ENCODE measurements at places on chromosomes 16 and 17. TPM values are rescaled to one million over a fixed set of nuclear protein-coding genes. Genes with fewer than 3 reads are reported as not detected.
A peak's percentile ranks its signal among the peaks of the same experiment; 100 is the strongest.

MT2A gene
- total RNA-seq = 108 TPM

ATAD5 gene
- 0.48 TPM for total RNA-seq

TRIM72 gene
- total RNA-seq = 2.4 TPM

CLEC19A gene
- total RNA-seq = not detected

SHCBP1 gene
- 0.54 TPM for total RNA-seq

TMEM100 gene
- total RNA-seq = 5.2 TPM

DNA sequence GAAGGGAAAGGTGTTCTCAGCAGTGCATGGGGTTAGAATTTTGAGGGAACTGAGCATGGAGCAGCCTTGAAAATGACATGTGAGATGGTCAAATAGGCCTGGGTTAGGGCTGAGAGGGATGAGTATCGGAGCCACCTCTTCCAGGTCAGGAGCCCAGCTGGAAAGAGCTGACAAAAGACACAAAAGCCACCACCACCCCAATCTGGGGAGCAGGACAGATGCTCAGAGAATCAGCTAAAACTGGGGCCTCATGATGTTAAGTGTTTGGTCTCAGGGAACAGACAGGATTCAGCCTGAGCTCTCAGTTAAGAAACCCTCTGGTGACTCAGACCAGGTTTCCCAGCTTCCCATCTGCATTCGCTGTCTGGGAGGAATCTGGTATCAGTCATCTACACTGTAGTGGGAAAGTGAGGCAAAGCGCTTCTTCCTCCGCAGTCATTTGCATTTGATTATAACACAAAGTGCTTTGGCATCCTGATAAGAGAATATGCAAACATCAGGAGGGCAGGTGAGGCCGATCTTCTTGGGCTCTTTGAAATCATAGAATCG is 2.6 kb downstream of the WNT9B start:
- DNase-seq = no peak

- DNase-seq = no peak
Observed at GRCh38 chr17:74089869-74090464, 113.5 kb upstream of the RPL38 start.

DNA sequence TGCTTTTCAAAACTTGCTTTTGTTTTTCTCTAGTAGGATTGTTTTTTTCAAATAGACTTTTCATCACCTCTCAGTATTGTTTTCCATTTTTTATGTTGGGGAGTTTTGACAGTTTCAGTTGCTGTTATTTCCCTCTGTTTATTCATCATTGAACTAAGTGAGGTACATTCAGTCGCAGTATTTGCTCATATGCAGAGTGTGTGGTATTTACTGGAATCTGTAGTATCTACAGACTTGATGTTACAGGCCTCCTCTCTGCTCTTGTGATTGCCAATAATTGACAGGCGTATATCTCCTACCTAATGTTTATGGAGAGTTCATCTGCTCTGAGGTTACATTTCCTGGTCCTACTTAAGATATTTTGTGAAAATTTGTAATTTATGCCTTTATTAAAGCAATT is 49.6 kb downstream of the COX10 start:
- DNase-seq = no peak

DNA sequence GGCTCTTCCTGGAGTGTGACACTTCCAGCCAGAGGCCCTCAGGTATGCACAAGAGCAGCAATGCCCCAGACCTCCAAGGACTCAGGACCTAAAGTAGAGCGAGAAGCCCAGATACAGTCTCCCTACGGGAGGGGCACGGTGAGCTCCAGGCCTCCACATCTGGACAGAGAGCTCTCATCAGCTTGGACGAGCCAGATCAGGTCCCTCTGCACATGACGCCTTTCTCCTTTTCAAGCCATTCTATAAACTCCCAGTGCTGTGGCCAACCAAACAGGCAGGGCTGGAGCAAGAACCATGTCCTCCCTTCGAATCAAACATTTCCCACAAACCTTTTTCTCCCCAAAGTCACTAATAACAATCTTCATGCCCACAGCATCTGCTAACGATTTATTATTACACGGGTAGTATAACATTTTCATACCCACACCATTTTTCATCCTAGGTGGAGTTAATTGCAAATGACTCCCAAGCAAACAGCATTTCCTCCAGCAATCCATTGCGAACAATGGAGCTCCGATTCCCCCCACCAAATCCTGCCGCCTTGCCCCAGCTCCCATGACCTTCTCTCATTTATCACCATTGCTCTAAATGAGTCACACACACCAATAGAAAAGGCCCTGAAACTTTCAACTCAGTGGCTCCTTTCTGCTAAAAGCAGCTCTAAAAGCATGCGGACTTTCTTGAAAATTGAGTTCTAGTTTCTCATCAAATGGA is 24.2 kb upstream of the NLRP1 start:
- no peak for DNase-seq

GRCh38 chr16:9469512-9469911 is 378.1 kb downstream of the HAPSTR1 start:
- no peak for DNase-seq

DNA sequence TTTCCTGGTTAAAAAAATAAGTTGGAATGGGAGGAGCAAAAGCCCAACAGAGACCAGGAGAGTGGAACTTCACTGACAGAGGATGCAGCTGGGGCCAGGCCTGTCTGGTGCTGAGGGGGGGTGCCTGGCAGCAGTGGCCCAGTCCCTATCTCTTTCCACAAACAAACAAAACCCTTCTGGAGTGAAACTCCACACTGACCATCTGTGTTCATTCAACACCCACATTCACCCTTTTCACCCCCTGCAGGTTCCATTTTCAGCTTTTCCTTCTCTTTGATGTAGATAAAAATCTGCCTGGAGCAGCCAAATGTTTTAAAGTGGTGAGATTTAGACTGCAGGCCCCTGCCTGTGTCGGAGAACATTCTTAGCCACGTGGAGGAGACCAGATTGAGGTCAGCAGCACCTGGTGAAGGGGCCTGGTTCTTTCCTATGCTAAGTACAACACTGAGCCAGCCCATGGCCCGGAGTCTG is 161.4 kb upstream of the CDH11 start:
- DNase-seq = no peak

- DNase-seq = no peak
Observed at GRCh38 chr16:80303691-80304090, 237.1 kb upstream of the DYNLRB2 start.

- DNase-seq = no peak
Observed at GRCh38 chr17:16593356-16594102, 24.5 kb upstream of the ZNF287 start.

DNA sequence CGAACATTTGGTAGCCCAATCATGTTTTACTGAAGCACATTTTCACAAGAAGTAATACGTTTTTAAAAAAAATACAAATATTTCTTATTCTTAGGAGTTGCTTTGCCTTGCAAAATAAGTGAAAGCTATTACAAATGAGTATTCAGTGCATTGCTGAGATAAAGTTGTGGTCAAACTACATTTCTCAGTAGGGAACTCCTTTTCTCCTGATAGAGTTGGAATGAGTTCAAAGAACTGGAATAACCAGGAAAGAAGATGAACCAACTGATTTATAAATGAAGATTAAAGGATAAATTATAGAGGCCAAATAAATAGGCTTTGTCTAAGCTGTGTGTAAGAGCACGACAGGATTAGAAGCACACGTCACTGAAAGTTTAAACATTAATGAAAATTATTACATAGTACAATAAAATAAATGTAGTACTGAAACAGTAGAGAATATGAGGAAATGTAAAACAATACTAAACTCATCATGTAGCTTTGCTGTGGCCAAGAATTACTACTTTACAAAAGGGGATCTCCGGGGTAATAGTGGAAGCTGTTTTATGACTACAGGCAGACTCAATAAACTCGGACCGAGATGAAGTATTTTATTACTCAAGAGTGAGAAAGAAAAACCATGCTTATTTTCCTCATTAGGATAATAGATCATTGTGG is 73.6 kb downstream of the KCNJ2 start:
- DNase-seq = no peak

DNA sequence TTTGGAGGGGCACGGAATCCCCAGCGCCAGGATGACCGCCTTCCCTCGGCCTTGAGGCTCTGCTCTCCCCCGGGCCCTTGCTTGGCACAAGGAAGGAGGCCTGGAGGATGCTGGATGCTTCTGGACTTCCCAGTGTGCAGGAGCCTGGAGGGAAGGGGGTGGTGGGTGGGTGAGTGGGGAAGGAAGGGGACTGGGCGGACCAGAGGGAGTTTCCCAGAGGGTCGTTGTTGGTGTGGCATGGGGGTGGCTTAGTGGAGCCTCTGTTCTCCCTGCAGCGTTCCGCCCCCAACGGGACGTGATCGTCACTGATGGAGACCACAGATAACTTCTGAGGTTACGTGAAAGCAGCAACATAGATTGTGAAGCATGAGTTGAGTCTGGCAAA is 140.0 kb downstream of the IRF8 start:
- peak; percentile 61 for DNase-seq

DNA sequence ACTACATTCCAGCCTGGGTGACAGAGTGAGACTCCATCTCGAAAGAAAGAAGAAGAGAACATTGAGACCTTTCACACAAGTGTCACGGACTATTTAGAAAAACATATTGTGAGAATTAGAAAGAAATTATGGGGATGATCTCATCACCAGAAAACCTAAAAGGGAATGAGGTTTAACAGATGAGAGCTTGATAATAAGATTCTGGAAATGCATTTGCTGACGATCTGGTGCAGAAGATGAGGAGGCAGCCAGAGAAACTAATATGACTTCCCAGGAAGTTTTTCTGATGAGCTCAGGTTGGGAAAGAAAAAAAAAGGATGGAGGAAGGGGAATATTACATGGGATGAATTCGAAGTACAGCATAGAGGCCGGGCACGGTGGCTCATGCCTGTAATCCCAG is 10.8 kb upstream of the APOH start:
- DNase-seq = no peak

DNA sequence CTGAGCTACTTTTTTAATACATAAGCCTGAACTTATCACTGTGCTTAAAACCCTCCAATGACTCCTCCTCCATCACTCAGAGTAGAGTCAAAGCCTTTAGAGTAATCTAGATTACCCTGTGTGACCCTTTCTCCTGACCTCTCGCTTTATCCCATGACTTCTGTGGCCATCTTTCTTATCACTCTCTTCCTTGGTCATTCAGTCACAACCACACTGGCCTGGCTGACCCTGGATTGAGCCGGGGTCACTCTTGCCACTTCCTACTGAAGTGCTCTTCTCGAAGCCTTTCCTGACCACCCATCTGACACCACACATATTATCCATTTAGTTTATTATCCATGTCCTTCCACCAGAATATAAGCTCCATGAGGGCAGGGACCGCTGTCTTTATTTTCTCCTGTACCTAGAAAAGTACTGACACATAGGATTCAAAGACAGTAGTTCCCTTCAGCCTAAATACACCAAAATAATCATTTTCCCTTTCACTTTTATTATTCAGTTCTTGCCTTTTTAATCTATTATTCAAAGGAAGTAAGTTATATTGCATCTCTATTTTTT is 28.0 kb upstream of the ABCA9 start:
- DNase-seq = no peak

DNA sequence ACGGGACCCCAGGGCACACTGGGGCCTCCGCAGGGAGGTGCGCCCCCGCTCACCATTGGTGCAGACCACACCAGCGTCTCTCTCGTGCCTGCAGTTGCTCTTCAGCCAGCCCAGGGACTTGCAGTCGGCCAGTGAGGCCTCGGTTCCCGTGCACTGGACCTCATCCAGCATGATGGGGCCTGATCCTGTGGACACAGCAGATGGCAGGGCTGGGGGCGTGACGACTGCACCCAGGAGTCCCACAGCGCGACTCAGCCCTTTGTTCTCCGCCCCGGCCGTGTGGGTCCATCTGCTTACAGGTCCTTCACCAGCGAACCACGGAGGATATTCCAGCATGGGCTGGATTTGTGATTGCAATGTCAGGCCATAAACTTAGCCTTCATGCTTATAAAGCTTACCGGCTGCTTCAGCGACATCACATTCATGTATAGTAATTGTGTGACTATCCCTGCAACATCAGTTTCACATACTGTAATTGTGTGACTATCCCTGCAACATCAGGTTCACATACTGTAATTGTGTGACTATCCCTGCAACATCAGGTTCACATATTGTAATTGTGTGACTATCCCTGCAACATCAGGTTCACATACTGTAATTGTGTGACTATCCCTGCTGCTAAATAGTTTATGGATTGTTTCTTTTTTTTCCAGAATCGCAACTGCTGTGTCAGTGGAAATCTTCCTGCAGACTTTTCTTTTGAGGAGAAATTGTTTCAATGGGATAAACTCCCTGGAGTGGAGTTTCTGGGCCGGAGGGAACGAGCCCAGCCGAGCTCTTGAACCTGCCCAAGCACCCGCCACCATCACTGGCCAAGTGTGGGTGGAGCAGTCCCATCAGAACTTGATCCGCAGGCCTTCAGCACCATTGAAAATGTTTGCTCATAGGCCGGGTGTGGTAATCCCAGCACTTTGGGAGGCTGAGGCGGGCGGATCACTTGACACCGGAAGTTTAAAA is 4.8 kb downstream of the LGALS3BP start:
- DNase-seq = no peak

GRCh38 chr17:82043507-82043906 is 6.0 kb upstream of the DCXR start:
- no peak for DNase-seq

DNA sequence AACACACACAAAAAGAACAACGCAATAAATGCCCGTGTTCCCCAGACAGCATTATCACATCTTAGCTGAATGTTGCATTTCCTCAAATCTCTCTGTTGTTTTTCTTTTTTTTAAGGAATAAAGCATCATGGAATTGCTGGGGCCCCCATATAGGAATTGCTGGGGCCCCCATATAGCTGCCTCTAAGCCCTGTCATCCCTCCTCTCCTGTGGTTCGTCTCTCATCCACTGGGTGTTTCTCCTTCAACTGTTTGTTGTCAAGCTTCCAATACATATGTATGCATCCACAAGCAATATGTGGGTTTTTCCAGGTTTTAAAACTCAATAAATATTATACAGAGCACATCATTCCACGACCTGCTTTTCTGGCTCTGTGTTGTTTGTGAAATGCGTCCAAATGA is 43.2 kb downstream of the HSBP1 start:
- no peak for DNase-seq

DNA sequence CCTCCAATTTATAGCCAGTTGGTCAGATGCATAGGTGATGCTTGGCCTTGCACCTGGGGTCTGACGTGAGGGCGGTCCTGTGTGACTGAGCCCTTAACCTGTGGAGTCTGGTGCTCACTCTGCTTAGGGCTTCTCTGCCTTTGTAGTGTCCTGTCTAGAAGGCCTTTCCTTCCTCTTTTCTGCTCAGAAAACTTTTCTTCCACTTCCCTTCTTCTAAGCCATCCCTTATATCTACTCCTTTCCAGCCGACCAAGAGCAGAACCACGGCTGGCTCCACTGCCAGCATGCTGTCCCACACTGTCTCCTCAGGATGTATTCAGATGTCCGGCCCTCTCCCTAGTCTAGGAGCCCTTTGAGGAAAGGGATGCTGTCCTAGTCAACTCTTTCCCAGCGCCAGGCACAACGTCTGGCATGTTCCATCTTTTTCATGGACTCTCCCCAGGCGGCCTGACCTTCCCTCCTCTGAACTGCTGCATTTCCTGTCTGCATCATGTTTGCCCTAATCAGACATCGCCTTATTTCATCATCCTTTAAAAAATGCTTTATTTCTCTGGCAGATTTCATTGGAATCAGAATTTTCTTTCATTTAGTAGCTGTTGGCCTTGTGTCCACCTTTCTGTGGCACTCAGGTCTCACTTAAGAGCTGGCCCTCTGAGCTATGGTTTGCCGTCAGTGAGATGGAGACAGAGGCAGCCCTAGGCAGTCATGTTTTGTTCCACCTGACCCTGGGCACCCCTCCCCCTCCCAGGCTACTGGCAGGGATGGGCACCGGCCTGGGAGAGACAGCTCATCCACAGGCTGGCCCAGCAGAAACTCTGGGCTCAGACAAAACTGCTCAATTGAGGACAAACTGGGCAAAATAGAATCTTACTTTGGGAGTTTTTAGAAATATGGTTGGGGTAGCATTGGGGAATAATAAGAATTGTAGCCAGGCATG is 15.5 kb upstream of the BRCA1 start:
- no peak for DNase-seq

Measured in cardiac septum (tissue), 1 donor.